ENCODE measurements at places on chromosomes 4 and X.

DNA sequence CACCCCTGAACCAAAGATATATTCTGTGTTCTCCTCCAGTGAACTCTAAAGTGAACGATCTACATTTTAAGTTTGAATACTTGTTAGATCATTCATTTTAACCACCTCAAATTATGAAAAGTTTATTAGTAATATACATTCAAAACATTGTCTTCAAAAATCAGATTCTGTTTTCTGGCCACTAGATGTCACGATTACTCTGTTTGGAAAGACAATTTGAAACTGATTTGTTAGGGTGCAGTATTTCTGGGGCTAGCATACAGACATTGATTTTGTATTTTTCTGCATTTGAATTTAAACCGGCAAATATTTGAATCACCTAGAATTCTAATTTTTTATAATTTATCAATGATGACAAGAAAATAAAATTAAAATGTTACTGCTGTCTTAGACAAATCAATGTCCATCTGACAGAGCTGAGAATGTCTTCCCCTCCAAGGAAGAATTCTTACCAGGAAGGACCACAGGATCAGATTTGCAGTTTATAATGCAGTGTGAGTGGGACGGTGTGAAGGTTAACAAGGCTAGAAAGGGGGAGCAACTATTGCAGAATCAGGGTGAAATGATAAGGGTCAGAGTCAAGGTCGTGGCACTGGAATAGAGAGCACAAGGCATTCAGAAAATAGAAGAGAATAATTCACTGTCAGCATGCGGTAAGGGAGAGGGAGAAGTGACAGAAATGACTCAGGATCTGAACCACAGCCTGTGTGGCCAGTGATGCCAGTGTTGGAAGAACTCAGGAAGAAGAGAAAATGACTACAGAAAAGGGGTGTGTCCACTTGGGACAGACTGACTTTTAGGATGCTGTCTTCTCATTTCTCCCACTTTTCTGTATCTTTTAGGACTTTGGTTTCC, 91.6 kb downstream of the ANXA10 start:
- no peak for DNase-seq

DNA sequence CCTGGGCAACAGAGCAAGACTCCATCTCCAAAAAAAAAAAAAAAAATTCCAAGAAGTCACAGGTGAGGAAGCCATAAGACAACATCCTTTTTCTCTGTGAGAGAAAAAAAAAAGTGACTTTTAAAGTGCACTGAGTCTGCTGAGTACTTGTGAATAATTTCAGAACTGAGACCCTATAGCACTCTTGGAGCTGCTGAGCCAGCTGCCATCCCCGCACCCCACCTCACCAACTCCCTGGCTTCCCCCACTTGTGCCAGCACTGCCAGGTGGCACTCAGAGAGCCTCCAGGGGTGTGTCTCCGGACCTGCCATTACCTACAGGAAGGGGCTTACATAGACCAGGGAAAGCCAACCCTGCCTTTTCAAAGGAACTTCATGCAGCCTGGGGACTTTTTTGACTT, 39.2 kb upstream of the HS3ST1 start:
- DNase-seq: no peak

DNA sequence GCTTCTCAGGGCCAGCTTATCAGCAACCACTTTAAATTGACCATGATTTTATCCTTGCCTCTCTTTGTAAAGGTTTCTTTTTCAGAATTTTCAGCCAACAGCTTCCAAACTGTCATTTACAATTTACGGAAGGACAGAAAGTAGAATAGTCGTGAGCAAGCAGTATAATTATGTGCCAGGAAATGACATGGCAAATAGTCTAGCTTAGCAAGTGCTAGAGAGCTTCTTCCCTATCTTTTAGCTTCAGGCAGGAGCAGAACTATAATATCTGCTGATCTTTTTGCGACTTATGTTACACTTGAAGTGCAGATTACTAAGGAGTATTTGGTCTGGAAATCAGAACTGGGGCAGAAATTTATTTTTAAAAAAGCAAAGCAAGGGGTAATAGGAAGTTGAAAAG, 123.0 kb upstream of the AP1S2 start:
- DNase-seq: no peak

DNA sequence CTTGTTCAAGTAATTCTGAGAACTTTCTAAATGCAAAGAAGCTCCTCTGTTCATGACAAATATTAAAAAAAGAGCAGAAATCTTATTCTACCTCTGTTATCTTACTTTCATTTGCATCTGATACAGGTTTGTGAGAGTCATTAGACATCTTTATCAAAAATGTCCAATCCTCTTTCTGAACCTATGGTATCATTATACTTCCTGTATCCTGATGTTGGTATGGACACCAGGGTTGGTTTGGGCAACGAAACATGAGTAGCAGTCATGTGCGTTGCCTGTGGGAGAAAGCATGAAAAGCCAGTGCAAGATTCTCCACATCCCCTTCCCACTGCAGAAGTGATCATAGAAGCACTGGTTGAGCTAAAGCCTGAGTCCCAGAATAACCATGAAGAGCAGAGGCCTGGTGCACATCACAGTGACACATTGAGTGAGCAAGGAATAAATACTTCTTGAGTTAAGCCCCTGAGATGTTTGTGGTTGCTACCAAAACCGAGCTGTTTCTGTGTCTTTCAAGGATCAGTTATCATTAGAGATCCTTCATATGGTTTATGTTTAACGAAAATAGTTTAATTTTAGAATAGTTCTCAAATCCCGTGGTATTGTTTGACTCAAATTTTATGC, 197.2 kb downstream of the BANK1 start:
- no peak for DNase-seq

- DNase-seq: no peak
Observed at GRCh38 chrX:133448512-133449076, 33.3 kb upstream of the GPC4 start.

DNA sequence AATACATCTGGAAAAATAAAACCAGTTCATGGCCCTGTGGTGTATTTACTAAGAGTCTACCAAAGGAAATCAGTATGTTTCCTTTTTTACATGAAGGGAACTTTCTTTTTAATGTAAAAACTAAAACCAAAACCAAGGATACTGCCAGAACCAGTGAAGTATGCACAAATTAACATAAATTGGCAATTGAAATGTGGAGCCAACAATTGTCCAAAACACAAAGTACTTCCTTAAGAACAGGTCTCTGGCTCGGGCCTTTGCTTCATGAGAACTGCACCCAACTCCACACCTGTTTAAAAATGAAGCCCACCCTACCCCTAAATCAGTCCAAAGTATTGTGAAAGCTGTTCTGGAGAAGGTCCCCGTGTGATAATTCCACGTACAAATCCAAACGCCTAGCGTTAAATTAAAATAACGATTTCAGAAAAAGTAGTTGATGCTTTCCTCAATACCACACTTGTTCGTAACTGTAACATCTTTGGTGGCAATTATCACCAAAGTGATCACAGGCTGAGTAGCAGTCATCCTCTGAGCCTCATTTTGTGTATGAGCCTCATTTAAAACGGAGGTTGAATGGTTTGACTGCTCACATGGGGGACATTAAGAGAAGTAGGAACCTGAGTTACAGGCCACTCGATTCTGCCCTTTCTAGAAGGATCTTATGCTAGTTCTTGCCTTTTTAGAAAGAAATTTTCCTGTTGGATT, 93.0 kb downstream of the GEMIN8 start:
- no peak for DNase-seq

- no peak for DNase-seq
Observed at GRCh38 chrX:84362184-84362838, 139.9 kb downstream of the HDX start.

DNA sequence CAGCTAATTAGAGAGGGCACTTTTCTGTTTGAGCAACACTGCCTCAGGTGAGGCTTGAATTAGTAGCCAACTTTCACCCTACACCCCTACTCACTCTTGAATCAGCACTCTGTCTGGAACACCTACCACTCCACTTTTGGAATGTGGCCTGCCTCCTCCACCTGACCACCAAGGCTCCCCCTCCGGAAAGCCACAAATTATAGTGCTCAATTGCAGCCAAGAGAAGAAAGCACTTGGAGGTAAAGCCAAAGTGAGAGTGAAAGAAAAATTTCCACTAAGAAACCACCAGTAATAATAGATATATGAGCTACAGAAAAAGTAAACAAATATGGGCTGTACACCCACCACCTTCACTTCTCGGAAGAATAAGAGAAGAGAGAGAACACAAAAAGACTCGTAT, 41.1 kb downstream of the PPP3CA start:
- DNase-seq: no peak

GRCh38 chrX:100647095-100647494, 3.1 kb downstream of the SRPX2 start:
- no peak for DNase-seq

DNA sequence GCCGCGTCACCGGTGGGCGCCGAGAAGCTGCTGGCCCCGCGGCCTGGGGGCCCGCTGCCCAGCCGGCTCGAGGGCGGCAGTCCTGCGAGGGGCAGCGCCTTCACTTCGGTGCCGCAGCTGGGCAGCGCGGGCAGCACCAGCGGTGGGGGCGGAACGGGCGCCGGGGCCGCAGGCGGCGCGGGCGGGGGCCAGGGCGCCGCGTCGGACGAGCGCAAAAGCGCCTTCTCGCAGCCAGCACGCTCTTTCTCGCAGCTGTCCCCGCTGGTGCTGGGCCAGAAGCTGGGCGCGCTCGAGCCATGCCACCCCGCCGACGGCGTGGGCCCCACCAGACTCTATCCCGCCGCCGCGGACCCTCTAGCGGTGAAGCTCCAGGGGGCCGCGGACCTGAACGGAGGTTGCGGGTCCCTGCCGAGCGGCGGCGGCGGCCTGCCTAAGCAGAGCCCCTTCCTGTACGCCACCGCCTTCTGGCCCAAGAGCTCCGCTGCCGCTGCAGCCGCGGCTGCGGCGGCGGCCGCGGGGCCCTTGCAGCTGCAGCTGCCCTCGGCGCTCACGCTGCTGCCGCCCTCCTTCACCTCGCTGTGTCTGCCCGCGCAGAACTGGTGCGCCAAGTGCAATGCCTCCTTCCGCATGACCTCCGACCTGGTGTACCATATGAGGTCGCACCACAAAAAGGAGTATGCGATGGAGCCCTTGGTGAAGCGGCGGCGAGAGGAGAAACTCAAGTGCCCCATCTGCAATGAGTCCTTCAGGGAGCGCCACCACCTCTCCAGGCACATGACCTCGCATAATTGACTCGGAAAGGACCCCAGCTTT, 5.6 kb downstream of the PRDM8 start:
- DNase-seq: no peak

GRCh38 chrX:82589410-82589809, 918.7 kb upstream of the POU3F4 start:
- DNase-seq: no peak

- no peak for DNase-seq
Observed at GRCh38 chrX:45872480-45872879, 671.8 kb upstream of the DIPK2B start.

- DNase-seq: no peak
Observed at GRCh38 chr4:68765876-68766275, 49.9 kb upstream of the UGT2B10 start.

DNA sequence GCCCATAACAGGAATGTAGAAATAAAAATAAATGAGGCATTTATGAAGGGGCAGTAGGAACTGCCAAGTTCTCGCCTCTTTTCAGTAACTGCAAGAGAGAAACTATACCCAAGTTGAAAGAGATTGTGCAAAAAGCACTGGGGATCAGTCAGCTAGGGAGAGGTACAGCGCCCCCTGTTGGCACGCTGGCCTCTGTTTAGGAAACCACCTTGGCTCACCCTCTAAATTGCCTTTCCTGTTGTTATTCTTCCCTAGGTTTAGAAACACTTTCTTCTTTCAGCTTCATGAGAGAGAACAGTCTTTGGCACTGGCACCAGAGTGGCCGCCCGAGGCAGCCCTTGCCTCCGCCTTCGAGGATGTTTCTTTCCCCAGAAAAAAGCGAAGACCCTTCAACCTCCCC, 348.5 kb downstream of the MID1IP1 start:
- DNase-seq: peak; percentile 25

DNA sequence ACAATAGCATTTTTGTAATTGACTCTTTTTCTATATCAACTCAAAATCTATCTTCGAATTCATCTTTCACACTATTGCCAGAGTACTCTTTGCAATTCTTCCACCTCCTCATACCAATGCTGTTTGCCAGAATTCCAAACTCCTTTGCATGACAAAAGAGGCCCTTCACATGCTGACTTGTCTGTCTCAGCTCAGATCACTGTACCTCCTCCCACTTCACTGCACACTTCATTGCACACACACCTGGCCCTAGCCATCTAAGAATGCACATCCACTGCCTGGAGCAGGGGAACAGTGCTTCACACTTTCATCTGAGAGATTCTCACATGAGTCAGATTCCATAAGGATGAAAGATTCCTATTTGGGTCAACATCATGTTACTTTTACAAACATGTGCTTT, 56.5 kb downstream of the PRDM5 start:
- no peak for DNase-seq

Data from COR-L47 (cell line).